ENCODE measurements at places on chromosomes 4 and X. TPM values are rescaled to one million over a fixed set of nuclear protein-coding genes. Genes with fewer than 3 reads are reported as not detected.

Gene PGAM4
- 0.56 TPM for total RNA-seq

Gene REELD1
- total RNA-seq, result not detected

GRCh38 chrX:10611441-10612090, 8.8 kb downstream of the MID1 start:
- DNase-seq, result no peak

Gene MUC7
- total RNA-seq, result not detected

Gene IL21
- not detected for total RNA-seq

- DNase-seq, result no peak
Measured at GRCh38 chr4:142404191-142404611, 441.9 kb downstream of the INPP4B start.

GRCh38 chrX:40084471-40085101, 13.2 kb downstream of the BCOR start:
- no peak for DNase-seq

DNA sequence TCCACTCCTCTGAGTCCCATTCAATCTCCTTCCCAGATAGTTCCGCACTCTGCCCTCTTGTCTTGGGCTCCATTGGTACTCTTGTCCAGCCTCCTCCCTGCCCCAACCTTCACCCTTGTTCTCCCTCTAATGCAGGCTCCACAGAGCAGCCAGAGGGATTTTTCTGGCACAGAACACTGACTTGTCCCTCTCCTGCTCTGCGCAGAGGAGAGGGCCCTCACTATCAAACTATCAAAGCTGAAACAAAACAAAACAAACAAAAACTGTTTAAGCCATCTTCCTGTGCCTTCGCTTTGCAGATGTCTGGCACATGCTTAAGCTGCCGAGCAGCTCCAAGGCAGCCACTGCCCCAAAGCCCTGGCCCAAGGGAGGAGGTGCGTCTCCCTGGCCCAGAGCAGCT, 2.9 kb downstream of the CNGA2 start:
- no peak for DNase-seq

Gene ATP7A
- total RNA-seq, result 6.9 TPM

Gene RBBP7
- total RNA-seq, result 76.8 TPM

DNA sequence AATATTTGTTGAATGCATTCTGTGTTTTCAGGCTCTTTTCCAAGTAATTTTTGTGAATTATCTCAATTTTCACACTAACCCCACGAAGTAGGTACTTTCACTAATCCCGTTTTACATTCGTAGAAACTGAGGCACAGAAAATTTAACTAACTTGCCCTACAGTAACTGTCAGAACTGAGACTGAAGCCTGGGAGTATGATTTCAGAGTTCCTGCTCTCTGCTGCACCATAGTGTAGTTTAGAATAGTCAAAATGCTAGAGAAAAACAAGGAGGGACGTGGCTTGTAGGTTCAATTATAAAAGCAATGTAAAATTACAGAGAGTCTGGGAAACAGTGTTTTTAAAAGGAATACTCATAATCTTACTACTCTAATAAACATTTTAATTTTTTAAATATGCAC, 2.2 kb downstream of the CLCN3 start:
- no peak for DNase-seq

- DNase-seq, result no peak
Measured at GRCh38 chr4:122958505-122958904, 36.1 kb upstream of the NUDT6 start.

DNA sequence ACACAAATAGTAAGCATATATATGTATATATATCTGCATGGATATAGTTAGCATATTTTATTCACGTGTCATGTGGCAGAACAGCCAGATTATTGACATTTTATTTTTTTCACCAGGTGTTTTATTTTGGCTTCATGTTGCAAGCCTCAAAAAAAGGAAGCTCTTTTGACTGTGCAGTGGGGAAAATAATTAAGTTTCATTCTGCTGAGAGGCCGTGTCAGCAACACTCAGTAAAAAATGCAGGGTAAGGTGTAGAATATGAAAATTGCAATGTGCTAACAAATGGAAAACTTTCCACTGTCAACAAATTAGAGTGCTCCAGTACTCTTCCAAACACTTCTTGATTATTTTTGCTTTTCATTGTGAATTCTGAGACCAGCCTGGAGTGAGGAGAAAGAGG, 511.5 kb downstream of the GLUD2 start:
- no peak for DNase-seq

Gene XIAP
- total RNA-seq, result 31.5 TPM

DNA sequence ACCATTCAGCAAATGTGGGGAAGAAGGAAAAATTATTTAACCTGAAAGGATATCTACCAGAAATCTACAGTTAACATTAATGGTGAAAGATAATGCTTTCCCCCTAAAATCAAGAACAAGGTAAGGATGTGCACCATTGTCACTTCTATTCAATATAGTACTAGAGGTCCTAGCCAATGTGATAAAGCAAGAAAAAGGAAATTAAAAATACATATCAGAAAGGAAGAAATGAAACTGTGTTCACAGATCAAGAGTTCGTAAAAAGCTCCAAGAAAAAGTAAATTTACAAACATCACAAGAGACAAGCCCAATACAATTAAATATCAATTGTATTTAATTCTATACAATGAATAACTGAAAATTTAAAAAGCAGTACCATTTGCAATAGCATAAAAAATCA, 57.6 kb downstream of the CNOT6L start:
- no peak for DNase-seq

Gene CTAG1B
- total RNA-seq, result not detected

Data from left cardiac atrium (tissue), 4 donors.